ENCODE measurements at places on chromosomes 1 and 21.

DNA sequence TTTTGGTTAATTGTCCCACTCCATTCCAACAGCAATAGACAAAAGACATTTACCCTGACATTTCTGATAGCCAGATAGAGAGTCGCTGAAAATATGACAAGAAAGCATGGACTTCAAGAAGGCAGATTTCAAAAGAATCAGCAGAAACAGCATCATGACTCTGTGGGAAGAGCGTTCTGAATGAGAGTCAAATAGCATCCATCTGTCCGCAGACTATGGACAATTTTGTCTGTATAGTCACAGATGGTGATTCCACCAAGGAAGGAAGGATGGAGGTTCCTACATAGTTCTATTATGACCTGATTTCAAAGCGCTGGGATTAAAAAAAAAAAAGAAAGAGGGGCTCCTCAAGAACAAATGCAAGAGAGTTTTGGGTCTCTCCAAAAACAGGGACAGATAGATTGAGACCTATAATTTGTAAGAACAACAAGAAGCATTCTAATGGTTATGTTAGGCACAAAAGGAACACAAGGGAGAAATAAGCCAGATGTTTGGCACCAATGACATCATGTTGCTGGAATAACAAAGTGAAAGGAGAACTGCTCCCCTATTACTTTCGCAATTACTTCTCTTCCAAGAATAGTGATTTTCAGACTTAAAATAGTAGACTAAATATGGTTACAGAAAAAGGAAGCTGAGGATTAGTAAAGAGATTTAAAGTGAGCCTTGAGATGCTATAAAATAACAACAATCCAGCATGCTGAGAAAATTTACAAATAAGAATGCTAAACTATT lies 28.5 kb downstream of the NIBAN1 start:
- no peak overlapping the region for H3K4me3 ChIP-seq
- H3K27me3 ChIP-seq = no peaks in the 10 kb centered on the region
- no peaks in the 10 kb centered on the region for H3K4me1 ChIP-seq
- no peak overlapping the region for H3K27ac ChIP-seq
- H3K36me3 ChIP-seq = no peaks in the 10 kb centered on the region

- DNase-seq = no peak
- H3K27me3 ChIP-seq = no peaks in the 10 kb centered on the region
- no peaks in the 10 kb centered on the region for H3K4me1 ChIP-seq
- no peak overlapping the region for H3K4me3 ChIP-seq
Observed at GRCh38 chr1:221777431-221778072, 35.7 kb upstream of the DUSP10 start.

DNA sequence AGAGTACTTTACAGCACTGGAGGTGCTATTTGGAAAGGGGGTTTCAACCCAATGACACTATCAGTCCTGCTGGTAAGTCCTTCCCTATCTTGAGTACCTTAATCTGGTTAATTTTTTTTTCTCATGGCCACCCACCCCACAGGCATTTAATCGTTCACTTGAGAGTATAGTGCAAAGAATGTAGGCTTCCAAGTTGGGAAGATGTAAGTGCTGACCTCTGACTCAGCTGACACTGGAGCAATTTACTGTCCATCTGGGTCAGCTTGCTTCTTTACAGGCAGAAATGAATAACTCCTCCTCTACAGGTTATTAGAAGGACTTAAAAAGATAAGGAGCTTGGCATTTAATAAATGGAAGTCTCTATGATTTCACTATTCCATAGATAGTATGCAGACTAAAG lies 89.6 kb downstream of the AK5 start:
- H3K4me3 ChIP-seq = no peak overlapping the region
- DNase-seq = no peak
- H3K36me3 ChIP-seq = no peaks in the 10 kb centered on the region

GRCh38 chr1:171769171-171769570 lies 12.3 kb upstream of the METTL13 start:
- H3K27me3 ChIP-seq = no peaks in the 10 kb centered on the region
- no peaks in the 10 kb centered on the region for H3K4me1 ChIP-seq
- no peaks in the 10 kb centered on the region for H3K36me3 ChIP-seq
- no peak for DNase-seq
- H3K27ac ChIP-seq = no peak overlapping the region
- no peak overlapping the region for H3K4me3 ChIP-seq

GRCh38 chr1:55092475-55092874 lies 53.1 kb downstream of the PCSK9 start:
- no peaks in the 10 kb centered on the region for H3K27me3 ChIP-seq
- no peak overlapping the region for H3K27ac ChIP-seq
- no peak overlapping the region for H3K4me3 ChIP-seq
- no peaks in the 10 kb centered on the region for H3K4me1 ChIP-seq
